CD14-positive monocyte (primary cell): ENCODE measurements at places on chromosomes 12 and 14. TPM values are rescaled to one million over a fixed set of nuclear protein-coding genes. Genes with fewer than 3 reads are reported as not detected.

The SERPINA5 gene
- not detected for polyA plus RNA-seq

GRCh38 chr14:23160924-23161522 is 22.4 kb downstream of the SLC7A8 start:
- DNase-seq = peak; percentile 88

The METTL1 gene
- polyA plus RNA-seq = 3.4 TPM

DNA sequence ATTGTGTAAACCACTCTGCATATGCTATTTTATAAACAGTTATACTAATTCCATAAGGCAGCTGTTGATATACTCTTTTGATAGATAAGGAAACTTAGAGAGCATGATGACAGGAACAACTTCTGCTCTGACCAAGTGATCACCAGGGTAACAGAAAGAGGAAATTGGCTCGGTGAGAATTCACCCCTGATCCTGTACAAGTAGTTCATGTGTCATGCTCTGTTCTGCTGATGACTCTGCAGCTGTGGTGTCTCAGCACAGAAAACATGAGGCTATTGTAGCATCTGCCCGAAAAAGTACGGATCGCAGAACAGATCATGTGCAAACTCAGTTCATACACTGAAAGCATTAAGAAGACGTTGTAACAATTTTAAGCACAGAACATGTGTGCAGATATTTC is 345.0 kb downstream of the LRIG3 start:
- DNase-seq = no peak

GRCh38 chr12:110536834-110537604 is 34.9 kb downstream of the RAD9B start:
- no peak for DNase-seq

GRCh38 chr14:90960818-90961217 is 99.6 kb downstream of the RPS6KA5 start:
- DNase-seq = no peak

The SEL1L gene
- polyA plus RNA-seq = 48.4 TPM

The TMEM63C gene
- polyA plus RNA-seq = 4.0 and 4.4 TPM in 2 replicates

GRCh38 chr14:91509878-91510170 is 286 bp downstream of the PPP4R3A start:
- no peak for DNase-seq

DNA sequence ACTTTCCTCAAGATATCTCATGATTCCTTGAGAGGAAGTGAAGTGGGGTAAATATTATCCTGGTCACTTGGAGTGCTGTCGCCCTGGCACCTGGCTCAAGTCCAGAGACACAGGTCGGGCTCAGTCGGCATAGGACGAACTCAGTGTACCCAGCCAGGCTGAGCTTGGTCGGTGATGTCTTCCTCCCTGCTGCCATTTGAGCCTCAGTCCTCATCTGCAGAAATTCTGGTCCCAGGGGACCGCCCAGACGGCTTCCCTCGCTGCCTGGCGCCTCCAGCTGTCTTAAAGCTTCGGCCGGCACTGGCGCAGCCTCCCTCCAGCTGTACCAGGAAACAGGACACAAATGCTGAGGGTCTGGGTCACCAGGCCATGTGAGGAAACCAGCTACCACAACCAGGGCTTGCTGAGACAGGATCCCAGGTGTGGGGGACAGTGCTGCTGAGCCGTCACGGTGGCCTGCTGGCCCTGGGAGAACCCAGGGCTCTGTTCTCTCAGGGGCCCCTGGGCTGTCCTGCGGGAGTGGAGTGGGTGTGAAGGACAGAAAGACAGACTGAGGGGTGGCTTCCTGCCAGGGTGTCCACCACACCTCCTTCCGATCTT is 5.0 kb upstream of the KLC1 start:
- no peak for DNase-seq

The CLEC4E gene
- polyA plus RNA-seq = 218 TPM

GRCh38 chr12:105741786-105742566 is 396.8 kb downstream of the NUAK1 start:
- DNase-seq = no peak

GRCh38 chr12:56631790-56632700 is 1.9 kb upstream of the BAZ2A start:
- DNase-seq = no peak

GRCh38 chr12:116332705-116333380 is 55.4 kb upstream of the MED13L start:
- DNase-seq = no peak

GRCh38 chr12:39905152-39905551 is 200.7 kb downstream of the SLC2A13 start:
- DNase-seq = no peak

DNA sequence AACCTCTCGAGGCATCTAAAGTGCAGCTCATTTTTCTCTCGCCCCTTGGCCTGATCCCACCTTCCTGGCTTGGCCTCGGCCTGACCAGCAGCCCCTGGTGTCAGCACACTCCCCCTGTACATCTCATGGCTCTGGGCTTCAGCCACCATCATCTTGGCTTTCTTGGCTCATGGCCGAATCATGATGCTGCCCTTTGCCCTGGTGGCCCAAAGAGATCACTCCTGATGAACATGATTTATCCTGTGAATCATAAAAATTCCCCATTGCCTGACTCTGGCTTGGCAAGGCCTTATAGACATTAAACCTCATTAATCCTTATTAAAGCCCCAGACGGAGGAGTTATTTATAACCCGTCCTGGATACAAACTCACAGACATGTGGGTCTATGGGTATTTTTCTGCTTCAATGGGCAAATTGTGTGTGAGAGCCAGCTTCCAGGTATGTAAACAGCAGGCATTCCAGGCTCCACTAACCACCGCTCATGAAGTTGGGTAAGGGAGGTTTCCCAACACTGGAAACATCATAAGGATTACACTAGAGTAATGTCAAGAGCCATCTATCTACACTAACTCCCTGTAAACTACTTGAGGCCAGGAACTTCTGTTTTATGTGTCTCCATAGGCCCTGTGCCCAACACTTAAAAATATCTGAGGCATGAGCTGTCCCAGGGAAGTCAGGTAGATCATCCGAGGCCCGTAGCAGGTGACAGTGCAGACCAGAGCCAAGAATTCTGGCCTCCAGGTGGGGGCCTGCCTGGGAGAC is 171.2 kb downstream of the TTC8 start:
- DNase-seq = no peak

The KCNC2 gene
- polyA plus RNA-seq = not detected

The KRT75 gene
- not detected for polyA plus RNA-seq

DNA sequence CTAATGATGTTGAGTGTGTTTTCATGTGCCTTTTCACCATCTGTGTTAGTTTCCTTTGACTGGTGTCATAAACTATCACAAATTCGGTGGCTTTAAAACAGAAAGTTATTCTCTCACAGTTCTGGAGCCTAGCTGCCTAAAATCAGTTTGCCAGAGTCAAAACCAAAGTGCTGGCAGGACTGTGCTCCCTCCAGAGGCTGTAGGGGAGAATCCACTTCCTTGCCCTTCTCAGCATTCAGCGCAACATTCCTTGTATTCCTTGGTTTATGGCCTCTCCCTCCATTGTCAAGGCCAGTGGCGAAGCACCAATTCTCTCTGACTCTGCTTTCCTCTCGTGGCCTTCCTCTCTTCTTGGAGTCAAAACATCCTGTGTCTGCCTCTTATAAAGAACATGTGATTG is 174.2 kb upstream of the PDE3A start:
- no peak for DNase-seq

DNA sequence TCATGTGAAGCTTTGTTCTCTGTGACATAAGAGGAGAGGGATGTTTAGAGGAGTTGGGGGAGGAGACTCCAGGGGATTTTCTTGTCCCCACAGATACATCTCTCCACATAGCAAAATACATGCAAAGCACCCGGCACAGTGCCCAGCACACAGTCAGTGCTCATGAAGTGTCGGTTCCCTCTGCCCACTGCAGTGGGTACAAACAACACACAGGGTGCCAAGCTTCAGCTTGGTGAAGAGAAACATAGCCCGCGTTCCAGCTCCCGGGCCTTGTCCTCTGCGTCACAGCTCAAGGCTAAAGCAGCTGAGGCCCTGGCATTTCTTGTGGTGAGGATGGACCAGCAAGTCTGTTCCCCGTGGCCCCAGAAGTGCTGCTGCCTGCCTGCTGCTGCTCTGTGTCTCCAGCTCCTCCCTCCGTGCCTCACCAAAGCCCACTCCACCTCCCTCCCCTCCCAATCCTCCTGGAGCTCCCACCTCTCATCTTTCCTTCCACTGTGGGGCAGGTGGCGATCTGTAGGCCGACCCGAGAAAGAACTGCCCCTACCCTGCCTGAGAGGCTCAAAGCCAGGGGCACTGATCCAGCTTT is 57.0 kb upstream of the FKBP4 start:
- DNase-seq = no peak

- DNase-seq = no peak
Observed at GRCh38 chr12:43585676-43586075, 33.7 kb upstream of the ADAMTS20 start.

The TM7SF3 gene
- polyA plus RNA-seq = 71.7 TPM

- DNase-seq = no peak
Observed at GRCh38 chr12:78712834-78713481, 151.6 kb upstream of the SYT1 start.

The NOS1 gene
- not detected for polyA plus RNA-seq

The RTL1 gene
- polyA plus RNA-seq = not detected

The SLC25A21 gene
- polyA plus RNA-seq = not detected

- DNase-seq = no peak
Observed at GRCh38 chr12:93149229-93149628, 220.1 kb upstream of the EEA1 start.

DNA sequence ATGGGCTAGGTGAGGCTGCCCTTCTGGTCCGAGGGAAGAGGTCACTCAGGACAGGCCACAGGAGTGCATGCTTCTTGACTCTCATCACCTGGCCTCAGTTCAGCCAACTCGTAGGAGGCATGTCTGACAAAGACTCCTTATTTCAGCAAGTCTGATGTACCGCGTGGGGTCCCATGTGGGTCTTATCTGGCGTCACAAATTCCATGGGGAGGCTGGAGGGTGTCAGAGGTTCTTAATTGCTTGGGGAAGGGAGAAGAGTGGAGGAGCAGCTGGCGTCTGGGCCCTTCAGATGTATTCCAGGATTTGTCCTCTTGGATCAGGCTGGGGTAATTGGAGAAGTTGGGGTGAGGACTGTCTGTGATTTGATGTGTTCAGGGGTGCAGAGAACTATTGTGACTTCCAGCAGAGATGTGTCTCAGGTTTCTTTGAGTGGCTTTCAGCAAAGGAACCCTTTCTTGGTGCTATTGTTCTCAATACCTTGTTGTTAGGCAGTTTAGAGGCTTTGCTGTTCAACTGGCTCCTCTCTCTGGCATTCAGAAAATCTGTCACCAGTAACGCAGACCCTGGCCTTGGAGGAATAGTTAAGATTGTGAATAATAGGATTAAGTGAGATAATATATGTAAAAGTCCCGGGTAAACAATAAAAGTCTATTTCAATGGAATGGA is 60.1 kb downstream of the SUSD6 start:
- no peak for DNase-seq

- peak; percentile 13 for DNase-seq
Observed at GRCh38 chr14:31926123-31926522, 151.0 kb upstream of the ARHGAP5 start.

The GMFB gene
- polyA plus RNA-seq = 2.4 and 10.8 TPM in 2 replicates

DNA sequence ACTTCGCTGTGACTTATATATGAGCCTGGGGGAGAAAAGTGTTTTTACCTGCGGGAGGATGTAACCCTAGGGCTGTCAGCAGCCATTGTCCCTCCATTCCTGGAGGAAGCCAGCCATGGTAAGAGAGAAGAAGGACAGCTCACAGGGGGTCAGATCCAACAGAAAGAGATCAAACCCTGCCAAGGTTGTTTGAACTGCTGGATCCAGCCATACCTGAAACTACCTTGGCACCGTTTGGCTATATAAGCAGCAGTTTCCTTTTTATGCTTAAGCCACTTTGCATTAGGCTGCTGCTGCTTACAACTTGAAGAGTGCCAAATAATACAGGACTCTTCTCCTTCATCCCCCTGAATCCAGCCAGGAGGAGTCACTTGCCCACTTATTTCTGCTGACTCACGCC is 205.5 kb downstream of the PHETA1 start:
- DNase-seq = no peak

- DNase-seq = peak; percentile 40
Observed at GRCh38 chr14:23076785-23077408, 18.0 kb downstream of the ACIN1 start.

GRCh38 chr14:94925416-94926173 is 155.7 kb upstream of the GSC start:
- no peak for DNase-seq

The OAS3 gene
- polyA plus RNA-seq = 22.0 TPM

GRCh38 chr14:96109596-96110355 is 70.6 kb downstream of the C14orf132 start:
- DNase-seq = no peak
